Activated naive CD4-positive, alpha-beta T cell treated with anti-CD3 and anti-CD28 coated beads for 36 hours (primary cell): ENCODE measurements at places on chromosomes 12 and 14. TPM values are rescaled to one million over a fixed set of nuclear protein-coding genes. Genes with fewer than 3 reads are reported as not detected.
A peak's percentile ranks its signal among the peaks of the same experiment; 100 is the strongest.

DNA sequence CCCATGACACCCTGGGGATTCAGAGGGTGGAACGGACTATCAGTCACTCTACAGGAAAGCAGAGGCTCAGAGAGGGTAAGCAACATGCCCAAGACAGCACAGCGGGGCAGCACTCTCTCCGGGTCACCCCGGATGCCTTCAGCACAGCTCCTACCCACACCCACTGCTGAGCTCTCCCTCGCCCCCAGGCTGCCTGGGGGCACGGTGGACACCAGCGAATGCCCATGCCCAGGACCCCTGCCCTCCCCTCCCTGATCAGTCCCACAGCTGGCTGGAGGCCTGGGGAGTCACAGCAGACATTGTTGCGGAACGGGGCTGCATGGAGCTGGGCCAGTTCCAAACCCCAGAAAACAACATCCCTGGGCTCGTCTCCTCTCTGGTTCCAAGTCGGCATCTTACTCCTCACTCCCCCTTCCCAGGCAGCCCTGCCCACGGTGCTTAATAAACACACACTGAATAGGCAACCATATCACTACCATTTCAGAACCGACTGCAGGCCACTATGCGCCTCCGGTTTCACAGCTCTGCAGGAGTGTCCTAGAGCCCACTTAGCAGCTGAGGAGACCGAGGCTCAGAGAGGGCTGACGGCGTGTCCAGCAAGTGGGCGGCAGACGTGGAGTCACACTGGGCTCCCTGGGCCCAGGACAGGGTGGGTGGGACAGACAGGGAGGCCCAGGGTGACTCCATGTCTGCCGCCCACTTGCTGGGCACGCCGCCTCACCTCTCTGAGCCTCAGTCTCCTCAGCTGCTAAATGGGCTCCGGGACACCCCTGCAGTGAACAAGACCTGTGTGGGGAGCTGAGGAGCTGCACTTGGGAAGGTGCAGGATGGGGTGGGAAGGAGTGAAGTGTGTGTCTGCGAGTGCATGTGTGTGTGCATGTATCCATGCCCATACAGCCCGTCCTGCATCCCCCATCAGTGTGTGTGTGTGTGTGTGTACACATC is 27.0 kb downstream of the CCDC85C start:
- DNase-seq = no peak

The SPTB gene
- 0.55 TPM for total RNA-seq

DNA sequence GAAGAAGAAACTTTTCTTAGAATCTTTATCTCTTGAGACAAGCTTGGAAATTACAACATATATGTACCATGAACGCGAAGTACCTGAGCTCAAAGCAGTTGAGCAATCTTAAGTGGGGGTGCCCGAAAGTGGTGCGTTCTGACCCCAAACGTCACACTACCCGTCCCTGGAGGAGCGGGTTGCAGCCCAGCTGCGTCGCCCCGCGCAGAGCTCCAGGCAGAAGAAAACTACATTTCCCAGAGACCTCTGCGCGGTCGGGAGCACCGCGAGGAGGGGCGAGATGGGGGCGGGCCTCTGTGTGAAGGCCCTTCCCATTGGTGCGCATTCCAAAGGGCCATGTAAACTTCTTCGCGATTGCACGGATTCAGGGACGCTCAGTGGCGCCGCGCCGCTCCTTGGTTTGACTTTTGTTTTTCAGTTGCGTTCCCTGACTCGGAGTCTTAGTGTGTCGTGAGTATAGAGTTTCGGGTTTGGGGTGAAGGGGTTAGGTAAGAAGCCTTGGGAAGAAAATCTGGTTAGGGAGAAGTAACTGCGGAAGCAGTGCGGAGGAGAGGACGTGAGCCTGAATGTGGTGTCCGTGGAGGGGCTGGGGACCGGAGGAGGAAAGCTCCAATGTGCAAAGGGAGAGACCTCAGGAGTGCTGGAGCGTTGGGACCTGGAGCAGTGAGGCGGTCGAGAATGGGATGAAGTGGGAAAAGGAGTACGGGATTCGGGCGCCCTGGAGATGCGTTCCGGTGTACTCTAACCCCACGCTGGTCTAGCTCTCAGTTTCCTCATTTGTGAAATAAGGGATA is at the start of gene CCDC77:
Gene CCDC77 (plus strand): TSS at position 410 of the 794 bp plus-strand sequence. CDS start 7,740 bp downstream, outside the sequence.
- DNase-seq = peak; percentile 96

- DNase-seq = no peak
Observed at GRCh38 chr14:94670692-94671285, 58.6 kb downstream of the SERPINA3 start.

The PAX9 gene
- total RNA-seq = not detected

The TSPAN9 gene
- 0.72 TPM for total RNA-seq

The SLC8A3 gene
- 0.52 TPM for total RNA-seq

DNA sequence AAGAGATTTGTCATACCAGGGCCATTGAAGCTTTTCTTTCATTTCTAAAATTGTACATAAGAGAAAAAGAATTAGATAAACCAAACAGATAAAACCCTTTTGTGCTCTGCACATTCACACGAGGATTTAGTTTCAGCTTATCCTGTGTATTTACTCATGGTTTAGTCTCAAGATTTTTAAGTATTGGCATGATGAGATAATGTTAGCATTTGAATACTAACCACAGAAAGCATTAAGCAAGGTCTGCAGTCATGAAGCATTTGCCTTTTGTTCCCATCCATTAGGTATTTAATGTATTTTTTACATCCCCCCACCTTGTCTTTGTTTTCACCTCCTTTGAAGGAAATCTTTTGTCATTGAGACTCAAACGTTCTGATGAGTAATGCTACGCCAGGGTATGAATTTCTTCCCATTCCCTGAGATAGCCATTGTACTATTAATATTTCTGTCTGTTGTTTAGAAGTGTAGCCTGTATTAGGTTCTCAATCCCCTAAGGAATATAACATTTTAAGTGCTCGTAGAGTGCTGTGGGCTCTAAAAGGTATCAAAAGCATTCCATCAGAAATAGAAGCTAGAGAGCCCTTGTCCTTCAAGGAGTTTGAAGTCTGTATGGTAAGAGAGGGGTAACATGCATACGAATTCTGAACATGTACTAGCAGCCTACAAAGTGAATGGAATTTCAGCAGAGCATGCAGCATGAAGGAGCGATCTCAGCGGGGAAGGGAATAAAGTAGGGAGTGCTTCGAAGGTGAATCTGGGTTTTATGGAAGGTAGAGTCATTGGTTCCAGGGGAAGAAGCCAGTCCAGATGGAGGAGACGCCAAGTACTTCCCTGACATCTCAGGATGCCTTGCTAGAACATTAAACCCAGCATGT is 22.3 kb downstream of the CRADD start:
- DNase-seq = no peak

The KRT4 gene
- not detected for total RNA-seq

The CLEC7A gene
- total RNA-seq = not detected

The SENP1 gene
- 47.8 TPM for total RNA-seq

The USP44 gene
- 6.6 TPM for total RNA-seq

The SSTR1 gene
- total RNA-seq = not detected

GRCh38 chr14:26289891-26290486 is 307.8 kb downstream of the NOVA1 start:
- DNase-seq = no peak

GRCh38 chr12:70365648-70366518 is at the start of gene KCNMB4:
KCNMB4 (plus strand) TSS chr12:70366290; CDS start chr12:70366735, 445 bp downstream.
- peak; percentile 75 for DNase-seq

The LRRC10 gene
- total RNA-seq = not detected

The BRF1 gene
- total RNA-seq = 20.6 TPM

The ALDH2 gene
- total RNA-seq = 4.0 TPM

DNA sequence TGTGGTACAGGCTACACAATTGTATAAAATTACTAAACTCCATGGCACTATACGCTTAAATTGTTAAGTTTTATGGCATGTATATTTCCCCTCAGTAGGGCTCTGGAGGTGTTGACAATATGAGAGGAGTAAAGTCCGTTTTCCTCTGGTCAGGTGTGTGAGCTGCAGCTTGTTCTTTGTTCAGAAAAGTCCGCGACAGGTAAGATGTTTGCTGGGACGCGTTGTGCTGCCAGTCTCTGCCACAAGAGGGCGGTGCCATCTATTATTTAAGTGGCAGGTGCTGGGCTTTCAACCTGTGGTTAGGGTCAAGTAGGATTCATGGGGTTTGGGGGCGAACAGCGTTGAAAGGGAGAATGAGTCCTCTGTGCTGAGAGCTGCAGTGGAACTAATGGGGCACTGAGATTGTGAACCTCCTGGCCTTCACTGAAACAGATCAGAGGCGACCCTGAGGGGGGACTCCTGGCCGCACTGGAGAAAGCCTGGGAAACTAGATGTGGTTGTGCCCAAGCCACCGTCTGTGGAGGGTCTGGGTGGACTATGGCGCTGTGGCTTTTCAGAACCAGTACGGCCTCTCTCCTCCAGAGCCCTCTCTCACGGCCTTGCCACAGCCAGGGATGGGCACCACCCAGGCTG is 179.0 kb downstream of the SLC15A4 start:
- peak; percentile 44 for DNase-seq

DNA sequence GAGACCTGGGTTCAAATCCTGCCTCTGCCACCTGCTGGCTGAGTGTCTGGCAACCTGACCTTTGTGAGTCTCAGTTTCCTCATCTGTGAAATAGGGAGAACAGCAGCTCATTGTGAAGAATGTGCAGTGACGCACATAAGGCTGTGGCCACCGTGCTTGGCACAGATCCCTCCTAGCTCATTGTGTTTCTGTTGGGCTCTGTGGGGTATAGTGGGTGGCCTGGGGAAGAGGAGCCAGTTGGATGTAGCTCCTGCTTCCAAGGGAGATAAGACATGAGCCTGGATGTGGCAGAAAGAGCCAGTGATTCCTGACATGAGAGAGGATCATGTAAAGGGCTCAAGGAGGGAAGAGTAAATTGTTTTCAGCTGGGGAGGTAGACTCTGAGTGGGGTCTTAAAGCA is 120.0 kb downstream of the ESRRB start:
- no peak for DNase-seq

GRCh38 chr14:104787736-104788135 is 7.8 kb downstream of the AKT1 start:
- no peak for DNase-seq

DNA sequence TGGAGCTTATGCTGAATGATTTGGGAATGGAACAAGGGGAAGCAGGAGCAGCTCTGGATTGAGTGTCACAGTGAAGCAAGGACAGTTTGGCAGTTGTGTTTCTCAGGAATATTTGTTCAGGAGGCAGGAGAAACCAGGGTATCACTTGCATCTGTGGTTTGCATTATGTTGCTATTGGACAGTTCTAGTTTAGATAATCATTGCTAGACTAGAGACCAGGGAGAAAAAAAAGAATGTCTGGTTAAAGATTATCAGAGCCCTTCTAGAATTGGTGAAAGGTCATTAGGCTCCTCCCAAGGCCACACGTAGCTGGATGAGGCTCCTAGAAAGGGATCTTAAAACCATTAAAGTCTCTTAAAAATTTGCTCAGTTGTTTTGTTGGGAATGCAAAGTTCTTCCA is 17.0 kb upstream of the SRSF5 start:
- no peak for DNase-seq

DNA sequence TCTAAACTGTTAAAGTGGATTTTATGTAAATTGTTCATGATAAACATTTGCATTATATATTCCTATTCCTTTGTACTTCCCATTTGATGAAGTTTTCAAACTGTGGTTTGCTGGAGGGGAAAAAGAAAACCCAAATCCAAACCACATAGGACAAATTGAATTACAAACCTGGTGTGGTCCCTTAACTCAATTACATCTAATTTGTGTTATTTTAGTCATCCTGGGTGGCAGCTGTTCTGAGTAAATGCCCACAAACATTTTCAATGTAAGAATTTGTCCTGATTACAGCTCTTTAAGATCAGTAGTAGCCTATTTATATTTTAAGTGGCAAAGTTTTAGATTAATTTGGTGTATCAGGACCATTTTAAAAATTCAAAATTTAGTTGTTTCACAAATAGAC is 153.9 kb downstream of the RAD51B start:
- no peak for DNase-seq

DNA sequence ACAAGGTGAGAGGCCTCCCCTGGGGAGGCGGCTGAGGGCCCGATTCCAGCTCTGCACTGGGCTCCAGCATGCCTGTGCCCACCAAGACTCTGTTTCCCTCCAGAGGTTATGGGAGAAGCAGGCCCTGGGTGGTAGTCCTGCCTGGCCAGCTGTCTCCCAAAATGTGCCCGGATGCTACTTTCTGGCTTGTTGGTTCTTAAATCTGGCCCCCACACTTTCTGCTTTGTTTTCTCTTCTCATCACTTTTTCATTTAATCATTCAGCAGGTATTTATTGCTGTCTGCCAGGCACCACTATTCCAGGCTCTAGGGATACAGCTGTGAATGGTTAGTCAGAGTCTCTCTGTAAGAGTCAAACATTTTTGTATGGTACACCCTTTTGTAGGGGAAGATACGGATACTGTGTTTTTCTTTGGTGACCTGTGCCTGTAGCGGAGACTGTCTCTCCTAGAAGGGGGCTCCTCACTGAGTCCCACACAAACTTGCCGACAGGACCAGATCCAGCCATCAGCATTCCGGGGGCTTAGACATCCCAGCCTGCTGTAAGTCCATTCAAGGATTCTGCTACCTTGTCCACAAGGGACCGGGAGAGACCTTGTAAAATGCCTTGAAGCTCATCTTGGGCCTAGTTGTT is 3.8 kb downstream of the DHRS2 start:
- DNase-seq = no peak

- DNase-seq = no peak
Observed at GRCh38 chr12:40616383-40616915, 75.8 kb upstream of the CNTN1 start.

The ERG28 gene
- total RNA-seq = 25.7 TPM

- DNase-seq = peak; percentile 30
Observed at GRCh38 chr14:50714450-50715073, 46.5 kb upstream of the SAV1 start.

- DNase-seq = no peak
Observed at GRCh38 chr12:107634530-107634929, 51.1 kb upstream of the PWP1 start.

- DNase-seq = no peak
Observed at GRCh38 chr12:88424791-88425730, 155.2 kb downstream of the KITLG start.

- DNase-seq = no peak
Observed at GRCh38 chr14:23633160-23633701, 2.9 kb upstream of the DHRS2 start.

GRCh38 chr14:77130386-77130785 is 11.2 kb downstream of the ZDHHC22 start:
- no peak for DNase-seq

GRCh38 chr12:48934312-48934706 is 9.0 kb upstream of the FKBP11 start:
- peak; percentile 31 for DNase-seq

- DNase-seq = no peak
Observed at GRCh38 chr14:59890676-59891075, 20.1 kb upstream of the RTN1 start.

- no peak for DNase-seq
Observed at GRCh38 chr14:76531821-76532318, 155.9 kb downstream of the ESRRB start.

The STAB2 gene
- total RNA-seq = not detected

- no peak for DNase-seq
Observed at GRCh38 chr14:23099212-23099861, 4.0 kb downstream of the C14orf119 start.
